ENCODE measurements at places on chromosomes 7 and 10.

DNA sequence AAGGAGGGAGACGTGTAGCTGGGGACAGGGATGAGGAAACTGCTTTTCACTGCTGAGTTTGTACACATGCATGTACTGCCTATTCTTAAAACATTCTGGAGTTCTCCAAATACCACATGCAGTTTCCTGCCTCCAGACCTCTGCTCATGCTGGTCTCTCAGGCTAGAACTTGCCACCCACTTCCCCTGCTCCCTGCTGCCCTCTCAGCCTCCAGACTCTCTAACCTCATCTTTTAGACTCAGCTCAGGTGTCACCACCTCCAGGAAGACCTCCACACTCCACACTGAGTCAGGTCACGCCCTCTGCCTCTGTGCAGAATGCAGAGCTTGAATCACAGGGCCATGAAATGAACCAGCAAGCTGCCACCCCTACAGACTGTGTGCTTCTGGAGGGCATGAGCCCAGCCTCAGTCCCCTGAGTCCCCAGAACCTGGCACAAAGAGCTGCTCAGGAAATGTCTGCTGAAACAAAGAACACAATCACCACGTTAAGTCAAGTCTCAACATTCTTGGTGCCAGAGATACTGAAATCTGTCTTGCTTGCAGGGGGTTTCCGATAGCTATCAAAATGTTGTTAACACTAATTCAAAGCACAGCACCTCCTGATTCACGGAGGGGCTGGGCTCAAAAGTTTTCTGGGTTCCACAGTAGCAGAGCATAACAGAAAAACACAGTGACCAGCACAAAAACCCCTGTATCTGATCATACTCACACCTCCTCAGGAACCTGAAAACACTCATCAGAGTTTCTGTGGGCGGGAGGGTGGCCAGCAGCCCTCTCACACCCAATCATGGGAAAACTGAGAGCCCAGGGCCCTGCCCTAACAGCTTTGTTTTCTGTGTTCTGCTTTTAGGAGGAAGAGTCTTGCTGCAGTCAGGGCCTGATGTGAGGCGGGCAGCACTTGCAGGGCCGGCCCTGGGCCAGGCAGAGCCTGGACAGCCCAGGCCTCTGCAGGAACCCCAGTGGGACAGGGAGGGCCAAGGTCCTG lies 21.1 kb downstream of the FAM53B start:
- peak; percentile 35 for DNase-seq

DNA sequence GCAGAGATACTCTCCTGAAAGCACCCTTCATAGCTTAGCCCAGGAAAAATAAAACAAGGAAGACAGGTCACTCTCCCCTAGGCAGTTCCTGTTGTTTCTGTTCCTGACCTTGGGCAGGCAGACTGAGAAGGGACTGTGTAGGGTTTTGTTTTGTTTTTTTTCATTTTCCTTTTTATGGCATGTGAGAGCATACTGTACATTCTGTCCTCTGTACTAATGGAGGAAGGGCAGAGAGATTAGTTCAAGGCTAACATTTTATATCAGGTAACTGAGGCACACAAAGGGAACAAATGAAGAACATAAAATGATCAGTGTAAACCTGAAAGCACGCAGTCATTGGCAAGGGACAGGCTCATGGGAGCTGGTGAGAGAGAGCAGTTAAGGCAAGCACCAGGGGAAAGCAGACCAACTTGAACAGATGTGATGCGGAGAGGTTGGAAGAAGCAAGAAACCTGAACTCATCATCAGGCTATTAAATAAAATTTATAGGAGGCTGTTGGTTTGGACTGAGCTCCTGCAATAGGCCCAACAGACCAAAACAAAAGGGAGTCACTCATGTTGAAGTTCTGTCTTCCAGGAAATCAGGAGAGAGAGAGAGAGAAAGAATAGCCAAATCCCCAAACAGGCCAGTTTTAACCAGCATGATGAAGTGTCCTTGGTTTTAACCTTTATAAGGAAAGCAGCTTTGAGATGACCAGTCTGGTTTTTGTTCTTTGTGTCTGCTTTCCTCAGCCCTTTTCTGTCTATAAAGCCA lies 34.1 kb upstream of the PDCD4 start:
- DNase-seq = no peak

GRCh38 chr10:131708225-131708880 lies 192.5 kb upstream of the PPP2R2D start:
- DNase-seq = no peak

DNA sequence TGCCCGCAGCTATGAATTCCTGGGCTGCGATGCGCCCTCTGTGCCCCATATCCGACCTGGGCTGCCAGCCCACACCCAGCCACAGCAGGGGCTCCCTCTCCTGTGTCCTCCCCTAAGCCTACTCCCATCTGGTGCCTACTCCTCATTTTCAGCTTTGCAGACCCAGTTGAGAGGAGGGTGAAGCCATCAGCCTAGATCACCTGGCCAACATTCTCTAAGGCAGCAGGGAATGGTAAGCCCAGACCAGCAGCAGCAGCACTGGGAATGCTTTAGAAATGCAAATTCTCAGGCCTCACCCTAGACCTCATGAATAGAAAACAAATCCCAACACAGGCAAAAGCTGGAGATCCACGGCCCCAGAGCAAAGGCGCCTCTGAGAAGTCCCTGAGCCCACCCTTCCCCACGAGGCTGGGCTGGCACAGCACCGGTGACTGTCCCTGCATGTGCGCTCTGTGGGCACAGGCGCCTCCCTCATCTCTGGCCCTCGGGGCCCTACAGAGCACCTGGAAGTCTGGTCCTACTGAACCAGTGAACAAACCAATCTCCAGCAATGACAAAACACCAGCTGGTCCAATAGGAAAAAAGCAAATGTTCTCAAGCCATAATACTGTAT lies 161.4 kb downstream of the GFRA1 start:
- DNase-seq = no peak

- no peak for DNase-seq
Observed at GRCh38 chr7:133372337-133372736, 119.5 kb downstream of the EXOC4 start.

DNA sequence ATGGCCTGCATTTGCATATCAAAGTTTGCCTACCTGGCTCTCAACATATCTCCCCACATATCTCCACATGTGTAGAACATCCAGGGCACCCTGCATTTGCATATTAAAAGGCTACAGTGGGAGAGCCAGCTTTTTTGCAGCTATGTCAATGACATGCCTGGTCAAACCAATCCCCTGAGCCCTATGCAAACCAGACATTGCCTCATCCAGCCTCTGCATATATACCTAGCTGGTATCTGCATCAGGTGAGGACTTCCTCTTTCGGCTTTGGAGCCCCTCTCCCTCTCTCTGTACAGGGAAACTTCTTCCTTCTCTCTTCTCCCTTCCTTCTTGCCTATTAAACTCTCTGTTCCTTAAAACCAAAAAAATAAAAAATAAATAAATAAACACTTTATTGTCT lies 142.7 kb upstream of the STEAP4 start:
- DNase-seq = no peak

DNA sequence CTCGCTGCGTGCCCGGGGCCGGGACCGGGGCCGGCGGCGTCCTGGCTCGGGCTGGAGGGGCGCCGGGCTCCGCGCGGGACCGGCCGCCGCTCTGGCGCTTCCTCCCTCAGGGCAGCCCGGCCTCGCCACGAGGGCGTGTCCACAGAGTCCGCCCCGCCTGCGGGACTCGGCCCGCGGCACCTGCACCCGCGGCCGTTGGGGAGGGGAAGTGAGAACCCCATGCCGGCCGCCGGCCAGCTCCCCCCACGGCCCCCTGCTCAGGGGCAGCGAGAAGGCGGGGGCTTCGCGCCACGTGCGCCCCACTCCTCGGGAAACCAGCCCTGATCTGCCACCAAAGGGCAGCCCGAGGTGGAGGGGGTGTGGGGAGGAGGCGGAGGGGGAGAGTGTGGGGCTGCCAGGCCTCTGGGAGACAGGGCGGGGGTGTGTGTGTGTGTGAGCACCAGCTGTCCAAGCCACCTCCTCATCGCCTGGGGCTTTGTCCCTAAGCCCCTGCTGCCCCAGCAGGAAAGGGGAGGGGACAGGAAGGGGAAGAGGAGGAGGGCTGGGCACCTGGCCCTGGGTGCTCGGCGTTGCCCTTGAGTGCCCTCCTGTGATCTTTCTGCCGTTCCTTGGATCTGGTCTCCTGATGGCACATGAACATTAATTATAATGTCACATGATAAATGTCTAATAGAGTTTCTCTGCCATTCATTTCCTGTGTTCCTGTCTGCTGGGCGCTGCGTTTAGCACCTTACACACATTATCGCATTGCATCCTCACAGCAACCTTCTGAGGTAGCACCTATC lies at the start of gene PIK3AP1:
Gene PIK3AP1 (minus strand): TSS at position 93 of the 785 bp plus-strand sequence. CDS start 120 bp downstream, outside the sequence.
- peak; percentile 28 for DNase-seq

- no peak for DNase-seq
Observed at GRCh38 chr7:23207884-23208283, 26.0 kb downstream of the NUP42 start.

DNA sequence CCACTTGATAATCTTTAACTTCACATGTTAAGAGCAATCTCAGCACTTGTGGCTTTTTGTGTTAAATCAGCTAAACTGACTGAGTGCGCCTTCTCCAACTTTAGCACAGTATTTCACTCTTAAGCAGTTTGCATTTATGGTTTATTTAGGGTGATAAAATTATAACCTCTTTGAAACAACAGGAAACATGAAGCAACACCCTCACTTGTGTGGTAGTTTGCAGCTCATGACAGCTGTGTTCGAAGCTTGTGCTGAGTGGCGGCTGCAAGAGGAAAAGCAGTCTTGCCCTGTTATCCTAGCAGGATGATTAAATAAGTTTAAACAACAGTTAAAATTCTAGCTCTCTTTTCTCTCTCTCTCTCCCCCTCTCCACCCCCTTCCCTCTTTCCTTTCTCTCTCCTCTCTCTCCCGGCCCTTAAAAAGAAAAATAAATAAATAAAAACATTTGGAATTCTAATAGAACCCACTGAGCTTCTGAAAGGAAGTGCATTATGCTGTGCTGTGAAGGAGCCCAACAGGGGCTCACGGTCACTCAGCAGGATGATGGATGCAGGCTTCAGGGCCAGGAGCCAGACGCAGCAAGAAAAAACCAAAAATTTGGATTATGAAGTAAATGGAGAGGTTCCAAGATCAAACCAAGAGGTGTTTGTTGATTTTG lies 25.2 kb downstream of the OGDH start:
- no peak for DNase-seq

- DNase-seq = no peak
Observed at GRCh38 chr10:103049237-103049636, 131.1 kb downstream of the CNNM2 start.

- DNase-seq = no peak
Observed at GRCh38 chr7:138556771-138557484, 96.9 kb downstream of the TRIM24 start.

GRCh38 chr7:30503274-30504212 lies 1.1 kb downstream of the GGCT start:
- no peak for DNase-seq

- DNase-seq = no peak
Observed at GRCh38 chr7:100167912-100168323, 499 bp downstream of the GAL3ST4 start.

GRCh38 chr7:68279827-68280400 lies 1283.3 kb downstream of the TYW1 start:
- no peak for DNase-seq

GRCh38 chr10:84156768-84157167 lies 16.8 kb upstream of the GPR15LG start:
- DNase-seq = no peak

GRCh38 chr10:77289027-77289501 lies 348.5 kb downstream of the KCNMA1 start:
- no peak for DNase-seq

- DNase-seq = no peak
Observed at GRCh38 chr10:102208311-102209035, 17.6 kb upstream of the ELOVL3 start.

DNA sequence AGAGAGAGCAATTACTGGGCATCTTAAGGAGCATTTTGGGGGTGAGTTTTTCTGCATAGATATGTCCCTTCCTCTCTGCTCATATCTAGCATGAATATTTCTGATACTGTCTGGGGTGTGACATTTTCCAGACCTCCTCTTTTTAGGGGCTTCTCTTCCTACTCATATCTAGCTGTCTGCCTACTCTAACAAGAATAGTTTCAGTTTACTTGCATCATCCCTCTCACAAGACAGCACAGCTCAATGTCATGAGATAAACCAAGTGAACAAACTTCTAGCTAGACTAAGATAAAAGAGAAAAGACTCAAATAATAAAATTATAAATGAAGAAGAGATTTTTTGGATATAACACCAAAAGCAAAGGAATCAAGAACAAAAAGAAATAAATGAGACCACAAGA lies 419.5 kb upstream of the SORCS1 start:
- DNase-seq = no peak

DNA sequence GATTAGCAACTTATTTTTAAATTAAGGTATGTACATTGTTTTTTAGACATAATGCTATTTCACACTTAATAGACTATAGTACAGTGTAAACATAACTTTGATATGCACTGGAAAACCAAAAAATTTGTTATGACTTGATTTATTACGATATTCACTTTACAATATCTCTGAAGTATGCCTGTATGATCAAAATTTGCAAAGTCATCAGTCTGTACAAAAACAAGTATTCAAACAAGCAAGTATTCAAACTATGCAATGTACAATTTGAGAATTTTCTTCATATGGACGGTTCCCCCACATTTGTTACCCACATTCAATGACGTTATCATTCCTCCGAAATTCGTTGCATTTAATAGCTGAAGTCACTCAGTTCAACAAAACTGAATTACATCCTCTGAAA lies 147.9 kb downstream of the AVL9 start:
- no peak for DNase-seq

- DNase-seq = no peak
Observed at GRCh38 chr10:74598891-74599566, 227.4 kb upstream of the KAT6B start.

- DNase-seq = no peak
Observed at GRCh38 chr10:13315361-13315760, 15.5 kb upstream of the PHYH start.

- no peak for DNase-seq
Observed at GRCh38 chr10:28558186-28558585, 25.3 kb downstream of the WAC start.

DNA sequence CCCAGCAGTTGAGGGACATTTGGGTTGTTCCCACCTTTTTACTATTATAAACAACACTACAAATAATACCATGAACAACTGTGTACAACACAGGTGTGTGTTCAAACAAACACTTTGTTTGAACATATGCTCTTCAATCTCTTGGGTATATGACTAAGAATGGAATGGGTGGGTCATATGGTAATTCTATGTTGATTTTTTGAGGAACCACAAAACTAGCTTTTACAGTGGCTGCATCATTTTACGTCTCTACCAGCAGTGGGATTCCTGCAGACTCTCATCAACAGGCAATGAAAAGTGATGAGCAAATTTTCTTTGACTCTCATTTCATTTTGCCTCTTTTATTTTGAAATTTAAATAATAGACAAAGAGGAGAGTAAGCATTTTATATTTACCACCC lies 116.9 kb upstream of the KLF14 start:
- no peak for DNase-seq

- no peak for DNase-seq
Observed at GRCh38 chr10:24469993-24470392, 253.7 kb downstream of the ARHGAP21 start.

- DNase-seq = no peak
Observed at GRCh38 chr10:3248526-3249306, 76.1 kb upstream of the PITRM1 start.

GRCh38 chr10:22615819-22616499 lies 98.4 kb downstream of the PIP4K2A start:
- no peak for DNase-seq
